ENCODE measurements at places on chromosomes 4 and X. TPM values are rescaled to one million over a fixed set of nuclear protein-coding genes. Genes with fewer than 3 reads are reported as not detected.

The PLXNB3 gene
- polyA plus RNA-seq = 4.0 TPM

The HSFX4 gene
- 0.32 TPM for polyA plus RNA-seq

The H2BW2 gene
- polyA plus RNA-seq = 2.0 TPM

The TCP11X2 gene
- 0.26 TPM for polyA plus RNA-seq

The RADX gene
- polyA plus RNA-seq = 15.4 TPM

The ITIH6 gene
- polyA plus RNA-seq = 0.16 TPM
